Right lobe of liver (tissue), 6 donors: ENCODE measurements at places on chromosomes 2 and 18. TPM values are rescaled to one million over a fixed set of nuclear protein-coding genes. Genes with fewer than 3 reads are reported as not detected.

GRCh38 chr18:61579581-61579980 is 246.4 kb downstream of the CDH20 start:
- H3K4me3 ChIP-seq, result no peak overlapping the region
- H3K27me3 ChIP-seq, result no peaks in the 10 kb centered on the region
- H3K27ac ChIP-seq, result no peak overlapping the region
- DNase-seq, result no peak
- no peaks in the 10 kb centered on the region for H3K36me3 ChIP-seq

GRCh38 chr2:21220930-21221329 is 97.2 kb downstream of the TDRD15 start:
- H3K4me3 ChIP-seq, result no peak overlapping the region
- H3K27me3 ChIP-seq, result no peaks in the 10 kb centered on the region
- no peak for DNase-seq
- H3K36me3 ChIP-seq, result no peaks in the 10 kb centered on the region
- no peak overlapping the region for H3K27ac ChIP-seq

GRCh38 chr18:79334496-79335233 is 61.1 kb upstream of the NFATC1 start:
- DNase-seq, result no peak
- H3K4me1 ChIP-seq, result no peaks in the 10 kb centered on the region
- no peak overlapping the region for H3K27ac ChIP-seq
- no peaks in the 10 kb centered on the region for H3K27me3 ChIP-seq

DNA sequence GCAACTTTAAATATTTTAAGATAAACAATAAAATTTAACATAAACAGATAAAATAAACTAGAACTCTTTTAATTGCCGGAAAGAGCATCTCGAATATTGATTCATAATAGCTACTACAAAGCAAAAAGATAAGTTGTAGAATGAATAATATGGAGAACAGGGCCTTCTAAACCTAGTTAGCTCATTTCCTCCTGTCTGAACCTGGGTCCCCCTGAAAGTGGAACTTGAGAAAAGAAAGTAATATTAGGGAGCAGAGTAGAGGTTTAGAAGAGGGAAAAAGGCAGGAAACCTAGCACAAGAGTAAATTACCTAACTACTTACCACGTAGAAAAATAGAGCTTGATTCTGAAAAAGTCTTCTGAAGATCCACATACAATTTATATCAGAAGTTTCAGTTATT is 80.7 kb upstream of the NETO1 start:
- H3K4me1 ChIP-seq, result no peaks in the 10 kb centered on the region
- H3K27ac ChIP-seq, result no peak overlapping the region
- no peaks in the 10 kb centered on the region for H3K27me3 ChIP-seq
- H3K4me3 ChIP-seq, result no peak overlapping the region
- DNase-seq, result no peak

DNA sequence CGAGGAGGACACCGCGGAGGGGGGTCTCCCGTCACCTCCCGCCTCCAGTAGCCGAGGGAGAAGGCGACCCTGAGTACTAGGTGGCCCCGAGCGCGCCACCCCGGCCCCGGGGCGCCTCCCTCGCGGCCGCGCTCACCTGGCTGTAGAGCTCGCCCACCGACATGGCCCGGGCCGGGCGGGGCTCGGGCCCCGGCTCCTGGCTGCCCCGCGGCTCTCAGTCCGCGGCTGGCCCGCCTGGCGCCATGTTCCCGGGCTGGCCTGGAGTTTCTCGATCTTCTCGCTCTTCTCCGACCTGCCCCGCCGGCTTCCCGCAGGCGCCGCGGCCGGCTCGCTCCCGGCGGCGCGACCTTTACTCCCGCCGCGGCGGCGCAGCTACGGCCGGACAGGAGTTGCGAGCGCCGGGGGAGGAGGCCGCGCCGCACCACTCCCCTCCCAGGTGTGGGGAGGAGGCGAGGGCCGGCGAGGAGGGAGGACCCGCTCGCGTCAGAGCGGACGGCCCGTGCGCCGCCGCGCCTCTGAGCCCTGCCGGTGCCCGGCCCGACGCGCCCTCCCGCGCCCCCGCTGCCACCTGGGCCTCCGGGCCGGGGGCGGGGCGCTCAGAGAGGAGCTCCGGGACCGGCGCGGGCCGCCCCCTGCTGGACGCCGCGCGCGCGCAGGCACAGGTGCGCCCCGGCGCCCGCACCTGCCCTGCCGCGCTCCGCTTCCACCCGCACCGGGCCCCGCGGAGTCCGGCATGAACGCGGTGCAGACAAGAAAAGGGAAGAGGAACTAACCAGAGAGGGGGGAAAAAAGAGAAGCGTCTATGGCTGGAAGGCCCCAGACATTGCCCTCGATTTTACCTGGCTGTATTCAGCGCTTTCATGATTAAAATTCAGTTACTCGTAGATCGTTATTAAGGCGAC is at the start of gene MYO5B:
Gene MYO5B (minus strand): TSS at position 517 of the 902 bp plus-strand sequence. CDS start 354 bp downstream, at position 163.
- H3K27me3 ChIP-seq, result no peaks in the 10 kb centered on the region
- peak; percentile 93 for DNase-seq
- no peaks in the 10 kb centered on the region for H3K36me3 ChIP-seq
- H3K4me1 ChIP-seq, result no peaks in the 10 kb centered on the region

- no peak overlapping the region for H3K27ac ChIP-seq
- no peaks in the 10 kb centered on the region for H3K27me3 ChIP-seq
- no peaks in the 10 kb centered on the region for H3K4me1 ChIP-seq
- no peak overlapping the region for H3K4me3 ChIP-seq
Observed at GRCh38 chr2:44277541-44277940, 2.3 kb downstream of the SLC3A1 start.

GRCh38 chr2:172375251-172375650 is 52.1 kb upstream of the ITGA6 start:
- DNase-seq, result no peak
- no peaks in the 10 kb centered on the region for H3K27me3 ChIP-seq
- H3K36me3 ChIP-seq, result no peaks in the 10 kb centered on the region
- H3K4me1 ChIP-seq, result peaks cover 35% of the 10 kb centered on the region
- peak overlapping the region; percentile 93 for H3K27ac ChIP-seq
- H3K4me3 ChIP-seq, result no peak overlapping the region

DNA sequence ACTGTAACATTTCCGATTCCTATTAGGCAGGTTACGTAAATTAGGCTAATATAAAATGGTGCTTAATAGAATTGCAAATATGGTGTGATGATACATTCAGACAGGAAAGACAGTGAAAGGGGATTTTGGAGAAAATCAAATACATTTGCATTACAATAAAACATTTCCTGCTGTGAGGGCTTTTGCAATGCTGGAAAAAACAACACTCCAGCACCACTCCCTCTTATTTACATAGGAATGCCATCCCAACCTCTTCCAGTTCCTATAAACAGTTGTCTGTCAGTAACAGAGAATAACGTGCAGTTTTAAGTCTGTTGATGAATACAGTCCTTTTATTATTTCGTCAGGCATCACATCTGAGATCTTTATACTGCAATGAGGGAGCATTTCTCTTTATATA is 298.8 kb upstream of the FANCL start:
- no peaks in the 10 kb centered on the region for H3K27me3 ChIP-seq
- DNase-seq, result no peak
- no peak overlapping the region for H3K27ac ChIP-seq
- H3K4me3 ChIP-seq, result no peak overlapping the region
- H3K36me3 ChIP-seq, result no peaks in the 10 kb centered on the region

- H3K4me1 ChIP-seq, result no peaks in the 10 kb centered on the region
- no peak overlapping the region for H3K27ac ChIP-seq
- no peaks in the 10 kb centered on the region for H3K36me3 ChIP-seq
- no peaks in the 10 kb centered on the region for H3K27me3 ChIP-seq
- no peak for DNase-seq
Observed at GRCh38 chr2:127712999-127713398, 11.7 kb downstream of the SFT2D3 start.

DNA sequence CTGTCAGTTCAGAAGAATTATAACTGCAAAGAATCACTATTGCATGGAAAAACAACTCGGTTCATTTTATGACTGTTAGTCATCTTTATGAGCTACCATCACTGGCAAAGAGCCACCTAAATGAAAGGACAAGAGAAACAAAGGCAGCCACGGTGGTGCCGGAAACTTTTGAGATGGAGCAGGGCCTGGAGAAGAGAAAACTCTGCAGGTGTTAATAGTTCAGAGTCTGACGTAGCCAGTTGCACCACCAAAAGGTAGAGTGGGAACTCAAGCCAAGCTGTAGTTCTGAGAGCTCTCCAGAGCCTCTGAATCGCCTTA is 110.9 kb downstream of the FTCDNL1 start:
- no peak overlapping the region for H3K4me3 ChIP-seq
- no peaks in the 10 kb centered on the region for H3K27me3 ChIP-seq
- no peak overlapping the region for H3K27ac ChIP-seq
- H3K36me3 ChIP-seq, result no peaks in the 10 kb centered on the region

GRCh38 chr18:50398947-50399346 is 24.1 kb downstream of the SKA1 start:
- H3K4me3 ChIP-seq, result no peak overlapping the region
- no peaks in the 10 kb centered on the region for H3K27me3 ChIP-seq
- no peak for DNase-seq
- H3K27ac ChIP-seq, result no peak overlapping the region

- no peak for DNase-seq
- no peaks in the 10 kb centered on the region for H3K27me3 ChIP-seq
- no peaks in the 10 kb centered on the region for H3K4me1 ChIP-seq
Observed at GRCh38 chr2:121234144-121234543, 50.9 kb downstream of the TFCP2L1 start.

DNA sequence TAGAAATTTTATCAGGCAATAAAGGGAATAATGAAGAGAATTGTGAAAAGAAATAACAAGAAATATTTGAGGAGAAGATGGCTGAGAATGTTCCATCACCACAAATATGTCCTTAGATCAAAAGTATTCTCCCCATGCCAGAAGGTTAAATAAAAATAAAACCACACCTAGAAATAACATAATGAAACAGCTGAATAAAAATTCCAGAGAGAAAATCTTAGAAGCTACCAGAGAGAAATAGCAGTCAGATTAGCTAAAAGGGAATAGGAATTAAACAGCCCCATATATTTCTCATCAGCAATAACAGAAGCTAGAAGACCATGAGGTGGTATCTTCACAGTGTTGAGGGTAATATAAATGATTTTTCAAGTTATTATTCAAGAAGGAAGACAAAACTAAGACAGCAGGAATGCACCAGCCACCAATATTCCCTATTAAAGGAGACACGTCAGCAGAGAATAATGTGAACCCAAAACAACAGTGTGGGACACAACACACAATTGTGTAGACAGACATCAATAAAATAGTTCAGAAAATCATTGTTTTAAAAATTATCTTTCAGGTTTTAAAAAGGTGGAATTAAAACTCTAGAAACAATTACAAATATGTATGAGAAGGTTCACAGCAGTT is 82.0 kb upstream of the NEDD4L start:
- H3K36me3 ChIP-seq, result no peaks in the 10 kb centered on the region
- no peaks in the 10 kb centered on the region for H3K27me3 ChIP-seq
- H3K27ac ChIP-seq, result no peak overlapping the region

DNA sequence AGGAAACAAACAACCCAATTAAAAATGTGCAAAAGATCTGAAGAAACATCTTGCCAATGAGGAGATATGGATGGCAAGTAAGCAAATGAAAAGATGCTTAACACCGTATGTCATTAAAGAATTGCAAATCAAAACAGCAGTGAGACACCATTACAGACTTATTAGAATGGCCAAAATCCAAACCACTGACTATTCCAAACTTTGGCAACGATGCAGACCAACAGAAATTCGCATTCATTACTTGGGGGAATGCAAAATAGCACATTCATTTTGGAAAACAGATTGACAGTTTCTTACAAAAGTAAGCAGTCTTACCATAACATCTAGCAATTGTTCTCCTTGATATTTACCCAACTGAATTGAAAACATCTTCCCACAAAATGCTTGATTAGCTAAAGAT is 1118.7 kb downstream of the SUCLG1 start:
- DNase-seq, result no peak
- H3K27me3 ChIP-seq, result no peaks in the 10 kb centered on the region
- H3K4me3 ChIP-seq, result no peak overlapping the region
- no peaks in the 10 kb centered on the region for H3K36me3 ChIP-seq
- no peaks in the 10 kb centered on the region for H3K4me1 ChIP-seq

- no peaks in the 10 kb centered on the region for H3K4me1 ChIP-seq
- DNase-seq, result no peak
- H3K27ac ChIP-seq, result no peak overlapping the region
- H3K4me3 ChIP-seq, result no peak overlapping the region
- no peaks in the 10 kb centered on the region for H3K36me3 ChIP-seq
Observed at GRCh38 chr2:227576110-227576509, 22.6 kb upstream of the SCYGR2 start.

GRCh38 chr2:1870431-1870830 is 126.1 kb upstream of the PXDN start:
- H3K4me3 ChIP-seq, result no peak overlapping the region
- no peaks in the 10 kb centered on the region for H3K36me3 ChIP-seq
- no peak for DNase-seq
- no peaks in the 10 kb centered on the region for H3K27me3 ChIP-seq
- H3K4me1 ChIP-seq, result no peaks in the 10 kb centered on the region

GRCh38 chr2:68060652-68061051 is 2.2 kb downstream of the C1D start:
- no peak for DNase-seq
- no peaks in the 10 kb centered on the region for H3K36me3 ChIP-seq
- no peak overlapping the region for H3K4me3 ChIP-seq
- H3K27ac ChIP-seq, result no peak overlapping the region

- H3K4me1 ChIP-seq, result no peaks in the 10 kb centered on the region
- no peaks in the 10 kb centered on the region for H3K27me3 ChIP-seq
- no peak for DNase-seq
- H3K4me3 ChIP-seq, result no peak overlapping the region
Observed at GRCh38 chr2:216560838-216561270, 62.2 kb downstream of the RPL37A start.

- no peak overlapping the region for H3K27ac ChIP-seq
- H3K4me1 ChIP-seq, result no peaks in the 10 kb centered on the region
- H3K4me3 ChIP-seq, result no peak overlapping the region
- DNase-seq, result no peak
Observed at GRCh38 chr18:63262369-63263335, 56.9 kb downstream of the BCL2 start.

- H3K36me3 ChIP-seq, result no peaks in the 10 kb centered on the region
- no peaks in the 10 kb centered on the region for H3K27me3 ChIP-seq
- H3K27ac ChIP-seq, result no peak overlapping the region
- DNase-seq, result no peak
- no peak overlapping the region for H3K4me3 ChIP-seq
Observed at GRCh38 chr2:33068261-33068660, 121.5 kb downstream of the LTBP1 start.

GRCh38 chr2:168964251-168964807 is 63.2 kb downstream of the G6PC2 start:
- H3K4me1 ChIP-seq, result no peaks in the 10 kb centered on the region
- no peak overlapping the region for H3K4me3 ChIP-seq
- peak overlapping the region; percentile 9 for H3K27ac ChIP-seq
- H3K36me3 ChIP-seq, result peaks cover 33% of the 10 kb centered on the region

DSC1 gene
- not detected for total RNA-seq

WDR54 gene
- 2.3 TPM for total RNA-seq

RGPD5 gene
- 18.1 TPM for total RNA-seq

ACTR3 gene
- 44.1 TPM for total RNA-seq

AQP12B gene
- not detected for total RNA-seq

INPP5D gene
- 5.8 TPM for total RNA-seq
